T-helper 17 cell (primary cell): ENCODE measurements at places on chromosomes 13 and 19.

DNA sequence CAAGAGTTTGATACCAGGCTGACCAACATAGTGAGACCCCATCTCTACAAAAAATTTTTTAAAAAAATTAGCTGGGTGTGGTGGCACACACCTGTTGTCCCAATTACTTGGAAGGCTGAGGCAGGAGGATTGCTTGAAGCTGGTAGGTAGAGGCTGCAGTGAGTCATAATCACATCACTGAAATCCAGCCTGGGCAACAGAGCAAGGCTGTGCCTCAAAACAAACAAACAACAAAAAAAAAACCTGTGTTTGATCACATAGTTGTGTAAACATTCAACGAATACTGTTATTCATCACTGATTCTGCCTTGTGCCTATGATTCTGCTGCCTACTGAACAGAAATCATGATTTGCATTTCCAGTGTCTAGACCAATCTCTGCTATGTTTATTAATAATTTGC lies 134.0 kb downstream of the TBC1D4 start:
- DNase-seq, result no peak

DNA sequence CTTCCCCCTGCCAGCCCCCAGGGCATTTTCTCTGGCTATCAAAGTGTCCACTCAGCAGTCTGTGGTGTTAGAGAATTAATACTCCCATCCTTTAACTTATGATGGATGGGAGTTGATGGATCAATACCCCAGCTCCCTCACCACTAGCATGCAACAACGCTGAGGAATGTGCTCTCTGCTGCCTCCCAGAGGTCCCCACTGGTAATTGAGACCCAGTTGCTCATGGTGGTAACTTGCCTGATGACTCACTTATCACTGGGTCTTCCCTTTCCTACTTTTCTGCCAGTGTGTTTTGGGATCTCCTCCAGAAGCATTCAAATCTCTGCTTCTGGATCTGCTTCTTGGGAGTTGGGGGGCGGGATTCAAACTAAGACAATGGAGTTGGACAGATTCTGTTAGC lies 20.3 kb upstream of the CACNA1A start:
- no peak for DNase-seq

GRCh38 chr13:48490241-48490640 lies 42.6 kb downstream of the RCBTB2 start:
- DNase-seq, result no peak

GRCh38 chr19:51821456-51821855 lies 26.5 kb downstream of the FPR3 start:
- DNase-seq, result no peak

- DNase-seq, result no peak
These were observed 10.6 kb downstream of the NANOS3 start for GRCh38 chr19:13887517-13887916.

DNA sequence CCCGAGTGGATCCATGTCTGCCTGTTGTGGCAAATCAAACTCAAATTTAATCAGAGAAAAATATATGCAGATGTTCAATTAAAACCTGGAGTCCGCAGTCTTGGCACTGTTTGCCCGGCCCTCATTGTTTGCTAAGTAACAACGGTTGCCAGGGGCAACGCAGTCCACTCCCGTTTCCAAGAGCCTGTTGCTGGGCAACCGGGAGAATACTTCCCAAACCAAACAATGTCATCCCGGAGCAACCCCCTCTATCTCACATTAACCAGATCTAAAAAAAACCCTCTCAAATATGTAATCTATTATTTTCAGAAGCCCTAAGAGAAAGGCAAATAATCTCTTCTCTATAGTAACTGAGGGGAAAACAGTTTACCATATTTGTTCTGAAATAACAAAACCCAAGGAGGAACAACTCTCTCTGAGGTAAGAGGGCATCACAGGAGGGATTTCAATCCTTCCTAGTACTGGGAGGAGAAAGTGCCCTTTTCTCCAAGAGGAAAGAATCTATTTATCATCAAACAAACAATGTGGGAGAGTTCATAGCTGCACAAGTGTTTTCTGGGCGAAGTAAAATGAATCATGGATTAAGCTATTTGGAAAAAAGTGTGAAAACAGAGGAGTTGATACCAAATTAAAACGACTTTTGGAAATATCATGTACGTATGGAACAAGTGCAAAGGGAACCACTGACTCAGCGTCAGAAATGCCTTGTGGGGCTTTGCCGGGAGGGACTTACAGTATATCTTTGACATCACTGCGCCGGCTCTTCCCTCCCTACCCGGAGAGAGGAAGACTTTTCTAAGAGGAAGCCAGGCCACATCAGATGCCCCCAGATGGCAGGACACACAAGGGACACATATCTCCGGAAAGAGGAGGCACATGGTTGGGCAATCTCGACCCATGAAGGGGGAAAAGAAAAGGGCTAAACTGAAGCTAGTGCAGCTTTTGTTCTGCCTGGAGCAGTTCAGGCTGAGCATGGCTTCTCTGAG lies 43.3 kb downstream of the RFX2 start:
- DNase-seq, result peak; percentile 49
